ENCODE measurements at places on chromosomes 5 and 9. TPM values are rescaled to one million over a fixed set of nuclear protein-coding genes. Genes with fewer than 3 reads are reported as not detected.

C5orf58 gene
- not detected for total RNA-seq

C9orf152 gene
- not detected for total RNA-seq

LCN9 gene
- total RNA-seq: not detected

DNA sequence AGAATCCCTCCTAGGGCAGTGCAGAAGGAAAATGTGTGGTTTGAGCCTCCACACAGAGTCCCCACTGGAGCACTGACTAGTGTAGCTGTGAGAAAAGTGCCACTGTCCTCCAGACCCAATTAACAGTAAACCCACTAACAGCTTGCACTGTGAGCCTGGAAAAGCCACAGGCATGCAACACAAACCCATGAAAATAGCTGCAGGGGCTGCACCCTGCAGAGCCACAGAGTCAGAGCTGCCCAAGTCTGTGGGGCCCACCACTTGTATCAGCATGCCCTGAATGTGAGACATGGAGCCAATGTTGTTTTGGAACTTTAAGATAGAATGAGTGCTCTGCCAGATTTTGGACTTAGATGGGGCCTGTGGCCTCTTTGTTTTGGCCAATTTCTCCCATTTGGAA, 119.8 kb upstream of the CDH9 start:
- DNase-seq: no peak
- no peak overlapping the region for H3K4me3 ChIP-seq
- H3K27me3 ChIP-seq: no peaks in the 10 kb centered on the region
- H3K27ac ChIP-seq: no peak overlapping the region
- no peaks in the 10 kb centered on the region for H3K4me1 ChIP-seq

DNA sequence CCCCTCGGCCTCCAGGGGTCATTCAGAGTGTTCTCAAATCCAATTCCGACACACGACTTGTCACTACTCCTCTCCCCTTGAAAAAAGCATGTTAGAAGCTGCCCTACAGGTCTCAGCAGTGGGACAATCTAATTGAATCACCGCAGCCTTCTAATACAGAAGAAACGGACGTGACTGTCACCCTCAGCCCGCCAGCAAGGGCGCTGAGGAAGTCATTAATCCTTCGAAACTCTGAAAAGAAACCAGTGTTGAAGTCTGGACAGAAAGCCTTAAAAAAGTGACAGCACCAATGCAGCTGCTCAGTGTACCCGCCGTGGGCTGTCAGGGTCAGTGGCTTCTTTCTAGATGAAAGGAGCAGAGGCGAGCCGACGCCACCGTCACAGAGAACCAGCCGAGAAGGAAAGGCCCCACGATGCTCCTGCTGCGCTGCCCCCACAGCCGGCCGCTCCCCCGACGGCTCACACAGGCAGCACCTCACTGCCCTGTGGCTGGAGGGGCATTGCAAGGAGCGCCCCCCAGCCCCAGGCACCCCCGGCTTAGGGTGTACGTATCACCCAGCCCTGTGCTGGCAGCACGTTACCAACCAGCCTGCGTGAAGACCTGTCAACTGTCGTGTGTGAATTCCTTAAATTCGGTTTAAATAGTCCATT, 5.7 kb downstream of the BRD3OS start:
- DNase-seq: no peak
- no peak overlapping the region for H3K4me3 ChIP-seq
- peaks cover 60% of the 10 kb centered on the region for H3K36me3 ChIP-seq
- no peak overlapping the region for H3K27ac ChIP-seq
- peaks cover 3% of the 10 kb centered on the region for H3K4me1 ChIP-seq

DNA sequence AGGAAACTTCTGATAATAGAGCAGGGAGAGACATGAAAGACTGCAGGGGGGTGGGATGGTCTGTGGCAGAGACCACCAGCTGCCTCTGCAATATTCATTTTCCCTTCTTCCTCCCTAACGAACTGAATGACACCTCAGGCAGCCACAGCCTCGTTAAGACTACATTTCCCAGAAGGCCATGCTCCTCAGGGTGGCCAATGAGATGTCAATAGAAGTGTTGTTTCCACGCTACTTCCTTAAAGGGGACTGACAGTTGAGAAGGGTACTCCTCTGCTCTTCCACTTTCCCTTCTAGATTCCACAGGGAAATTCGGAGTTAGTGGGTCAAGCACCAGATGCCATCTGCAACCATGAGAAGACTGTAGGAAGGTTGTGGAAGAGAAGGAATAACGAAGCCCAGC, 52.0 kb upstream of the DAPK1 start:
- no peaks in the 10 kb centered on the region for H3K36me3 ChIP-seq
- no peaks in the 10 kb centered on the region for H3K4me1 ChIP-seq
- H3K27ac ChIP-seq: no peak overlapping the region
- H3K27me3 ChIP-seq: peaks cover 1% of the 10 kb centered on the region
- peak; percentile 1 for DNase-seq

DNA sequence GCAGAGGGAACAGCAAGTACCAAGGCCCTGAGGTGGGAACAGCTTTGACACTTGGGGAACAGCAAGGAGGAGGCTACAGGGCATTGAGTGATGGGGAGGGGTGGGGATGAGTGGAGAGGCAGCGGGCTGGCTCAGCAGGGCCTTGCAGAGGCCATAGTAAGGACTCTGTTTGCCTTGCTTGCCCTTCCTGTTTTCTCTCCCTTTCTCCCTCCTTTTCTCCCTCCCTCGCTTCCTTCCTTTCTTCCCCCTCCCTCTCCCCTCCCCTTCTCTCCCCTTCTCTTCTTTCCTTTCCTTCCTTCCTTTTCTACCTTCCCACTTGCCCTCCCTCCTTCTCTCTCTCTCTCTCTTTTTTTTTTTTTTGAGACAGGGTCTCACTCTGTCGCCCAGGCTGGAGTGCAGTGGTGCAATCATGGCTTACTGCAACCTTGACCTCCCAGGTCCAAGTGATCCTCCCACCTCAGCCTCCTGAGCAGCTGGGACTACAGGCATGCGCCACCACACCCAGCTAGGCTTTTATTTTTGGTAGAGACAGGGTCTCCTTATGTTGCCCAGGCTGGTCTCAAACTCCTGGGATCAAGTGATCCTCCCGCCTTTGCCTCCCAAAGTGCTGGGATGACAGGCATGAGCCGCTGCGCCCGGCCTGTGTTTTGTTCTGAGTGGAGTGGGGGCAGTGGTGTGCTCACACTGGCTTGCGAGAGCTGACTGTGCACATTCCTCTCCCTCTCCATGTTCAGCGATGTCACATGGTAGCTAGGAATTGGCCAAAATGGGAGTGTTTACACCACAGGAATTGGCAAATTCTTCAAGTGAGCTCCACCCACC, 17.1 kb downstream of the IER5L start:
- H3K4me1 ChIP-seq: peaks cover 12% of the 10 kb centered on the region
- peak; percentile 78 for DNase-seq
- no peak overlapping the region for H3K4me3 ChIP-seq
- H3K27ac ChIP-seq: no peak overlapping the region

- H3K4me1 ChIP-seq: no peaks in the 10 kb centered on the region
- no peaks in the 10 kb centered on the region for H3K27me3 ChIP-seq
- DNase-seq: no peak
- no peak overlapping the region for H3K4me3 ChIP-seq
Observed at GRCh38 chr5:165739079-165739741, 2233.8 kb downstream of the MAT2B start.

- peak; percentile 61 for DNase-seq
- no peaks in the 10 kb centered on the region for H3K27me3 ChIP-seq
- H3K4me3 ChIP-seq: no peak overlapping the region
- no peak overlapping the region for H3K27ac ChIP-seq
- H3K4me1 ChIP-seq: peaks cover 9% of the 10 kb centered on the region
- peaks cover 7% of the 10 kb centered on the region for H3K36me3 ChIP-seq
Observed at GRCh38 chr5:78566747-78567425, 81.7 kb downstream of the LHFPL2 start.

DNA sequence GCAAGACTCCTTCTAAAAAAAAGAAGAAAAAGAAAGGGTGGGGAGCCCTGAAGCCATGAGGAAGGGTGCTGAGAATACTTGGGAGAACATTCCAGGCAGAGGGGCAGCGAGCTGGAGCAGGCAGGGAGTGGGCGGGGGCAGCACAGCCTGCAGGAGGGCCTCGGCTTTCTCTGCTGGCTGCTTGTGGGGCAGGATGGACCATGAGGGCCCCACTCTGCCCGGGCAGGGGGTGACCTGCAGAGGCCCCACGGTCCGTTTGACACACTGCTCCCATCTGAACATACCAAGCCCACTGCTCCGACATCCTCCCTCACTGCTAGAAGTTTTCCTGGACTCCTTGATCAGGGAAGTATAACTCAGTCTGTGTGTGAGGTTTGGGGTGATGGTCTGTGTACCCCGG, 11.7 kb upstream of the NUP214 start:
- no peak for DNase-seq
- H3K27ac ChIP-seq: no peak overlapping the region
- no peaks in the 10 kb centered on the region for H3K36me3 ChIP-seq
- peaks cover 17% of the 10 kb centered on the region for H3K27me3 ChIP-seq
- no peak overlapping the region for H3K4me3 ChIP-seq

DNA sequence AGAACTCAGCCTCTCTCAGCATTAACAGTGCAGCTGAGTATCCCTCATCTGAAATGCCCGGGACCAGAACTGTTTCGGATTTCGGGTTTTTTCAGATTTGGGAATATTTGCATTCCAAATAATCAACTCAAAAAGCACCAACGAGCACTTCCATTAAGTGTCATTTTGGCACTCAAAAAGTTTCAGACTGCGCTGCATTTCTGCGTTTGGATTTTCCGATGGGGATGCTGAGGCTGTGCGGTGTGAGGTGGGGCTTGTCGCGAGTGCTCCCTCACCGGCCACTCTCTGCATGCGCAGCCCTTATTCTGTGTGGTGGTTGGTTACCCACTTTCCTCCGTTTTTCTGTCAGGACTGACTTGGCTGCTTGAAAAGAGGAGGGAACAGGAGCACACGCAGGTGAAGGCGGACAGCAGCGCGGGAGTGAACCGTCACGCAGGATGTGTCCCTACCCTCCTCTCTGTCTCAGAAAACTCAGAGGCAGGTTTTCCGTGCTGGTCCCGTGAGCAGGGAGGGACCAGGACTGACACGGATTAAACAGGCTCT, 8.4 kb downstream of the UBAC1 start:
- DNase-seq: no peak
- no peak overlapping the region for H3K4me3 ChIP-seq
- no peaks in the 10 kb centered on the region for H3K27me3 ChIP-seq
- peaks cover 22% of the 10 kb centered on the region for H3K36me3 ChIP-seq
- H3K4me1 ChIP-seq: peaks cover 7% of the 10 kb centered on the region
- H3K27ac ChIP-seq: peak overlapping the region; percentile 71

- H3K36me3 ChIP-seq: no peaks in the 10 kb centered on the region
- H3K27ac ChIP-seq: no peak overlapping the region
- peaks cover 12% of the 10 kb centered on the region for H3K27me3 ChIP-seq
- no peaks in the 10 kb centered on the region for H3K4me1 ChIP-seq
Observed at GRCh38 chr9:96874947-96875460, 20.7 kb upstream of the ZNF782 start.

DNA sequence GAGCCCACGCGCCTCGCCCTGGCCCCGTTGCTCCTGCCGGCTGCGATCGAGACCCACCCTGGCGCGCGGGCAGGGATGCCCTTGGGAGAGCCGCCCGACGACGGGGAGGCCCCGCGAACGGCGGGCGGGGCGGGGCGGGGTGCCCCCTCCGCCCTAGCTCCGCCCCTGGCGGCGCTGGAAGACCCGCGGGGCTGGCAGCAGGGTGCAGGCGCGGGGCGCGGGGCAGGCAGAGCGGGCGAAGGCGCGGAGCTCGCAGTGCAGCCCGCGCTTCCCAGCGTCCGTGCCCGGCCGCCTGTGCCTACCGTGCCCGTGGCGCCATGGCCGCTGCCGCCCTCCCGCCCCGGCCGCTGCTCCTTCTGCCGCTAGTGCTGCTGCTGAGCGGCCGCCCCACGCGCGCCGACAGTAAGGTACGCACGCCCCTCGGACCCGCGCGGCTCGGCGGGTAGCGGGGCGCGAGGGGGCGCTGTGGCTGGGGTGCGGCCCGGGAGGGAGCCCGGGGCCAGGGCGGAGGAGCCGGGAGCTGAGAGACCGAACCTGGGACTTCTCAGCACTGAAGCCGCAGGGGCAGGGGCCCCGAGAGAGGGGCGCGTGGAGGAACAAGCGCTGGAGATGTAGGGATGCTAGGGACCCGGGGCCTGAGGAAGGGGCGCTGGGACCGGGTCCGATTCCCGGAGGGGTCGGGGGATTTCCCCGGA, at the start of gene OLFML2A:
Gene OLFML2A, plus strand, starts transcription at position 180 of the 695 bp plus-strand sequence. Its CDS starts 138 bp downstream, at position 318.
- peak within 1 kb of the TSS; percentile 78 for H3K4me3 ChIP-seq
- no peaks in the 10 kb centered on the region for H3K36me3 ChIP-seq
- peak within 1 kb of the TSS; percentile 8 for H3K27ac ChIP-seq

GRCh38 chr9:130601100-130601499, 21.7 kb downstream of the FUBP3 start:
- H3K27me3 ChIP-seq: no peaks in the 10 kb centered on the region
- peaks cover 41% of the 10 kb centered on the region for H3K36me3 ChIP-seq
- H3K4me1 ChIP-seq: no peaks in the 10 kb centered on the region
- H3K4me3 ChIP-seq: no peak overlapping the region
- no peak overlapping the region for H3K27ac ChIP-seq
